8988T (cell line): ENCODE measurements at places on chromosomes 3 and 15.
A peak's percentile ranks its signal among the peaks of the same experiment; 100 is the strongest.

GRCh38 chr3:9781551-9781950 lies 10.7 kb downstream of the TADA3 start:
- no peak for DNase-seq

DNA sequence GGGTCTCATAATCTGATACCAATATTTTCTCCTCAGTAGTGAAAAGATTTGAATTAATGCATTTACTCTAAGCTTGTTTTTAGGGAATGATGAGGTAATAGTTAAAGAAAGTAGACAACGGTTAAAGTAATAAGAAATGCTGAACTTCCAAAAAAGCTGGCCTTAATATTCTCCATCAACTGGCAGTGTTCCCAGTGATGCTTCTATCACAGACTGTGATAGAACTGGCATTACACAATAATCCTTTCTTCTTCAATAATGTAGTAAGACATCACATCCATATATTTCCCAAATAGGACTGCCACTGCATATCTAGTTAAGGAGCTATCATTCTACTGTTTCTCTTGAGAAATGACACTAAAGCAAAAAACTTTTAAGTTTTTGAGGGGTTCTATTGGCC lies 188.7 kb downstream of the IL5RA start:
- DNase-seq, result no peak

DNA sequence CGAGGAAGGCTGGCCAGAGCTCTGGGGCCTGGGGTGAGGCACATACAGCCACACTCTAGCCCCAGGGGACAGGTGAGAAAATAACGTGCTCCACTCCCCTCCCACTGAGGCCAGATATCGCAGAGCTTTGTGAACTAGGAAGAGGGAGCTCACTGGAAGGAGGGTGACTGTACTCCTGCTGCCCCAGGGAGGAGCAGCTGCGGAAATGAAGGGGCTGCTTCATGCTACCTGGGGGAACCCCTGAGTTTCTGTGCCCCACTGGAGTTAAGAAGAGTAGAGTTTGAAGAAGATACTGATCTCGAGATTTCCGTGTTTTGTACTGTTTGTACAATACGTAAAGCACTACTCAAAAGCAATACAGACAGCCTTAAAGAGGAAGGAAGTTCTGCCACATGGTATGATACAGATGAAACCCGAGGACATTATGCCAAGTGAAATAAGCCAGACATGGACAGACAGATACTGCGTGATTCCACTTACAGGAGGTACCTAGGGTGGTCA lies 44.6 kb downstream of the CMTM6 start:
- DNase-seq, result no peak

GRCh38 chr3:120172070-120172469 lies 77.8 kb upstream of the GSK3B start:
- DNase-seq, result no peak

DNA sequence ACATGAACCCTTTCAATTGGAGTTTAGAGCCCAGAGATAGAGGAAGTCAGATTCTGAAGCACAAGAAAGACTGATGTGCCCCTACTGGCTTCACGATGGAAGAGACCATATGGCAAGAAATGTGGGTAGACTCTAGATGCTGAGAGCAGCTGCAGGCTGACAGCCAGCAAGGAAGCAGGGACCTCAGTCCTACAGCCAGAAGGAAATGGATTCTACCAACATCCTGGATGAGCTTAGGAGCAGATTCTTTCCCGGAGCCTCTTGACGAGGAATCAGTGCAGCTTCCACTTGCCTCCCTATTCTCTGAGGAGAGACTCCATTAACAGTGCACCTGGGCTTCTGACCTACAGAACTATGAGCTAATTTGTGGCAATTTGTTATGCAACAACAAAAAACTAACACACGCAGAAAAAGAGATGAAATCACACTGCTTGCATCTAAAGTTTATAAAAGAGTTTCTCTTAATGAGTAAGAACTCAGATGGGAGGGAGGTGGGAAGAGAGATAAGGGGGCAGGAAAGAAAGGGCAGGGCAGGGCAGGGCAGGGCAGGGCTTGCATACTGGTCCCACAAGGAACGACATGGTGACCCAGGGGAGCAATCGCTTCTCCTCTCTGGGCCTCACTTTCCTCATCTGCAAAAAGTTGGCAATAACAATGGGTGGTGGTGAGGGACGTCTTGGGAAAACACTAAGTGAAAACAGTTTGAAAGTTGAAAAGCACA lies 440.9 kb downstream of the FOXP1 start:
- DNase-seq, result no peak

- no peak for DNase-seq
These were observed 5.3 kb downstream of the SEMA3G start for GRCh38 chr3:52439426-52440248.

DNA sequence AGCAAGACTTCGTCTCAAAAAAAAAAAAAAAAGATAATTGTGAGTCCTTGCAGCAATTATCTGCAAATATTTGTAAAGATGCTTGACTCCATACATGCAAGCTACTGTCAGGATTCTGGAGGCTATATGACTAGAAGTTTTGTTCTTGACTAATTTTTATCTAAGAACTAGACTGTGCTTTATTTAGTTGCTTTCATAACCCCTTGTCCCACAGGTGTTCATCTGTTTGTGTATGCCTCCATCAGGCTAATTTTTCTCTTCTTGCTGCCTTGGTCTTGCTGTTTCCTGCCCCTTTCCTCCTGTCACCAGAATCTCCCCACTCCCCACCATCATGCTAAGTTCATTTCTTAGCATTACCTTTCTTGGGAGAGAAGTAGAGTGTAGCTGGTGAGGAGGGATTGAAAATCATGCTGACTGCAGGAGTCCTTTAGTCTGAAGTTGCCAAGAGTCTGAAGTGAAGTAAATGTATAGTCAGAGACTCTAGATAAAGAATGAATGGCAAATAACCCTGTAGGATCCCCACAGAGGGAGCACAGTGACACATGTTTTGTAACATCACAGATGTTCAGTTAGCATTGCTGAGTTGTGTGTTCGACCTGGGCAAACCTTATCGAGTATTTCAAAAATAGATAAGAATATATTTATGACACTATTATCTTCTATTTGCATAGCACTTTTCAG lies 12.5 kb downstream of the ST3GAL6 start:
- no peak for DNase-seq

- DNase-seq, result no peak
These were observed 84.9 kb downstream of the CGGBP1 start for GRCh38 chr3:87973906-87974305.

GRCh38 chr3:120160050-120160449 lies 65.8 kb upstream of the GSK3B start:
- DNase-seq, result no peak

DNA sequence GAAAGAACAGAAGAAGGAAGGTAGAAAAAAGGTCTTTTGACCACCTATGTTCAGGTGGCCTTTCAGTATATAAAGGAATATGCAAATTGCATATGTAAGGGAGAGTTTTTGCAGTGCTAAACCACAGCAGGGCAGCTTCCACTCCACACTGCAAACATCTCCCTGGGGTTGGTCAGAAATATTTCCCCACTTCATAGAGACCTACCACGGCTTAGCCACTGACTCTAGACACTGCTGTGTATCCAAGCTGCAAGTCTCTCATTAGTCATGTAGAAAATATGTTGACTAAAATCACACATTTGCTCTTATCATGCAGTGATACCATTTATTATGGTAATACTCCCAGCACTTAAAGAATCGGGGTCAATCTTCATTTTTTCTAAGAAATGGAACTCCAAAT lies 214.9 kb upstream of the NR2F2 start:
- no peak for DNase-seq

DNA sequence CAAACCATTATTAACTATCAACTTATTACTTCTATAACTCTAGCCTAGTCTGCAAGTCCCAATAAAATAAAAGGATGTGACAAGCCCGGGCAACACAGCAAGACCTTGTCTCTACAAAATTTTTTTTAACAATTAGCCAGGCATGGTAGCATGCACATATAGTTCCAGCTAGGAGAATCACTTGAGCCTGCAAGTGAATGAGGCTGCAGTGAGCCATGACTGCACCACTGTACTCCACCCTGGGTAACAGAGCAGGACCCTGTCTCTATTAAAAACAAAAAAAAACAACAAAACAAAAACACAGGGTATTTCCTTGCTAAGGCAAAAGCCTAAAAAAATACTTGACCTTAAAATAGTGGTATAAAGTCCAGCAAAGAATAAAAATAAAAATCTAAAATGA lies 31.4 kb downstream of the ANKRD28 start:
- no peak for DNase-seq

DNA sequence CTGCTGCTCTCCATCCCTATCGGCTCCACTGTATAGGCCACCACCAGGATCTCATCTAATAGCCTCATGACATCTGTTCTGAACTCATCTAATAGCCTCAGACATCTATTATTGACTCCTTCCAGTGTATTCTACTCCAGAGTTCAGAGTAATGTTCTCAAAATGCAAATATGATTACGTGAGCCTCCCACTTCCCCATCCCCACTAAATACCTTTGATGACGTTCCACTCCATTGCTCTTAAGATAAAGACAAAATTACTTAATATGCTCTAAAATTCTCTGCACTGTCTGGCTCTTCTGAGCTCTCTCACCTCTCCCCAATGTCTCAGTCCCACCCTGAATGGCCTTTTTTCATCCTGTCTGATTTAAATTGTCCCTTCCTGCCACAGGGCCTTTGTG lies 94.7 kb downstream of the SAMMSON start:
- no peak for DNase-seq

GRCh38 chr3:72903004-72903403 lies 15.2 kb downstream of the GXYLT2 start:
- peak; percentile 72 for DNase-seq

DNA sequence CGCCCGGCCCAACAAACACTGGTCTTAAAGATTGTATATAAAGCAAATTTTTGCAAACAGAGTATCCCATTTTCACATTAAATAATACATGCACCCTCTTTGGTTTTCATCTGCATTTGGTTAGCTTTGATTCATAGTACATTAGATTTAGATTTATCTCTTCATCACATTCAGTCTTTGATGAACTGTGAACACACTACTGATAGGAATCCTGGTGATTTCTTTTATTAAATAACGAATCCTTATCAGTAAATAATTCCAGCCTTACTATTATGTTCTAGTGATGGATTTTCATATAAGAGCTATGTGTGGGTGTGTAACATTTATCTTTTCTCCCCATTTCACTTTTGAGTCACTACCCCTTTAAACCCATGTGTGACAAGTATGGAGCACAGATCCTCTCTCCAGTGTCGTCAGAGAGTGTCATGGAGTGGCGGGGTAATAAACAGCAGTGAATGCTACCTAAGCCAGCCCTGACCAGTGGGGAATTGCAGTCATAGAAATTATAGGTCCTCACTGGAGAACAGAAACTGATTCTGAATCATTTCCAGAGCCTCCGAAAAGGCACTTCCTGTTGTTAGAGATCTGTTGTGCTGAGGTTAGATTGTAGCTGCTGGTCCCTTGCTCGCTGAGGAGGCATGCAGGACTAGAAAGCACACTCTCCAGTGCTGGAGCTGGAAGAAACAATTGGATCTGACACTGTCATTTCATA lies 22.0 kb downstream of the SLC7A14 start:
- DNase-seq, result no peak

- DNase-seq, result no peak
These were observed 4.1 kb upstream of the PAK6 start for GRCh38 chr15:40234783-40235182.

DNA sequence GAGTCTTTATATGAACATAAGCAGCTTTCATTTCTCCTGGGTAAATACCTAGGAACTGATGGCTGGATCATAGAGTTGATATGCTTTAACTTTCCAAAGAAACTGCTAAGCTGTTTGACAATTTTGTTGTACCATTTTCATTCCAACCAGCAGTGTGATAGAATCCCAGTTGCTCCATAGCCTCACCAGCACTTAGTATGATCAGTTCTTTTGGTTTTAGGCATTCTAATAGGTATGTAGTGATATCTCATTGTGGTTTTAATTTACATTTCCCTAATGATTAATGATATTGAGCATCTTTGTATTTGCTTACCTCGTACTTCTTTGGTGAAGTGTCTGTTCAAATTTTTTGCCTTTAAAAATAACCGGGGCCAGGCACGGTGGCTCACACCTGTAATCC lies 38.4 kb upstream of the SMAD6 start:
- DNase-seq, result no peak

GRCh38 chr15:64690578-64691296 lies 84.7 kb downstream of the RBPMS2 start:
- DNase-seq, result no peak
